NCI-H510A treated with DMSO at 0.1 percent for 48 hours (cell line): ENCODE measurements at places on chromosomes 6 and 20.

- DNase-seq = no peak
Measured at GRCh38 chr6:46217671-46218131, 46.9 kb upstream of the ENPP5 start.

DNA sequence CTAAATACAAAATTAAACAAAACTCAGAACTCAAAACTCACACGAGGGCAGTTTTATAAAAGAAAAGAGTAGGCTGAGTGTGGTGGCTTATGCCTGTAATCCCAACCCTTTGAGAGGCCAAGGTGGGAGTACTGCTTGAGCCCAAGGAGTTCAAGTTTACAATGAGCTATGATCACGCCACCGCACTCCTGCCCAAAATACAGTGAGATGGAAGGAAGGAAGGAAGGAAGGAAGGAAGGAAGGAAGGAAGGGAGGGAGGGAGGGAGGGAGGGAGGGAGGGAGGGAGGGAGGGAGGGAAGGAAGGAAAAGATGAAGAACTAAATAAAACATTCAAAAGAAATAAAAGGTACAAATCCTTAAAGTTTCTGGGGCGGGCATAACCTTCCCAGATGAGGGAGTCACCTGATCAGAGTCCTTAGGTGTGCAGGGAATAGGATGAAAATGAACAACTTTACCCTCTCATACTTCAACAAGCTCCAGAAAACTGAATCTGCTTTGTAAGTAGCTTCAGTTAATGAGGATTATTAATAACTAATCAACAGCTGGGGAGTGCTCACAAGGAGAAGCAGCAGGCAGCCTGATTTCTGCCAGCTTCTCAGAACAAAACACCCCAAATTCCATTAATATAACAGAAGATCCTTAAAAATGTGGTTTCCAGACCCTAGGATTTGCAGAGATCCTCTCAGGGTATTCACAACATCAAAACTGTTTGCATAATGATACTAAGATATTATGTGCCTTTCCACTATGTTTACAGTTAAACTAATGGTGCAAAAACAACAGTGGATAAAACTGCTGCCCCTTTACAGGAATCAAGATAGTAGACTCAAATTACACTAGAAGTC is 21.8 kb downstream of the LMBRD1 start:
- DNase-seq = no peak

DNA sequence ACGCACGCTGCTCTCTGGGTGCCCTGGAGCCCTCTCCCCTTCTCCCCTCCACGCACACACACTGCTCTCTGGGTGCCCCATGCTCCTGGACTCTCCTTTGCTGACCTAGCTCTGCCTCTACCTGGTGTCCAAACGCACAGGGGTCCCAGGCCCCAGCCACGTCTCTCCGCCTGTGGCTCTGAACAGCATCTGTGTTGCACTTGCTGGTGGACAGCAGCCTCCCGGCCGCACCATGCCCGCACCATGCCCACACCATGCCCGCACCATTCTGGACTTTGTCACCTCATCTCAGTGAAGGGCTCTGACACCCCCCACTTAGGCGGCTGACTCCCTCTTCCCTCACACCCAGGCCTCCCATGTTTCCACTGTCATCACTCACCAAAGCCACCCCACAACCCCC is 21.8 kb downstream of the TCFL5 start:
- no peak for DNase-seq

DNA sequence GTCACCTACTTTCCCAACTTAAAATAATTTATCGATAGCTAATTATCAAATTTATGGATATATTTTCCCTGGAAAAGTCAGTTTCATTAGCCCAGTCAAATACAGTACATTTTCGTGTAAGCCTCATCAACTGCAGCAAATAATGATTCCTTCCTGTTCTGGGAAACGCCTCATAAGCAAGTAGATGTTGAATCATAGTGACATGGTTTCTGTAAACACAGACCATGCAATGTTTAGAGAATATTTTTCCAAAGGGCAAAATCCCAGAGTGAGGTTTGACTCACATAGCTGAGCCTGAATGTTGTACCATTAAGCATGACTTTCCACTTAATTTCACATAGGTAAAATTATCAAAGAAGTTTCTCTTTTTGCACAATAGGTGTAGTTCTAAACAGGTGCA is 16.7 kb upstream of the VNN1 start:
- DNase-seq = no peak

- no peak for DNase-seq
Measured at GRCh38 chr20:7829776-7830175, 110.5 kb downstream of the HAO1 start.

DNA sequence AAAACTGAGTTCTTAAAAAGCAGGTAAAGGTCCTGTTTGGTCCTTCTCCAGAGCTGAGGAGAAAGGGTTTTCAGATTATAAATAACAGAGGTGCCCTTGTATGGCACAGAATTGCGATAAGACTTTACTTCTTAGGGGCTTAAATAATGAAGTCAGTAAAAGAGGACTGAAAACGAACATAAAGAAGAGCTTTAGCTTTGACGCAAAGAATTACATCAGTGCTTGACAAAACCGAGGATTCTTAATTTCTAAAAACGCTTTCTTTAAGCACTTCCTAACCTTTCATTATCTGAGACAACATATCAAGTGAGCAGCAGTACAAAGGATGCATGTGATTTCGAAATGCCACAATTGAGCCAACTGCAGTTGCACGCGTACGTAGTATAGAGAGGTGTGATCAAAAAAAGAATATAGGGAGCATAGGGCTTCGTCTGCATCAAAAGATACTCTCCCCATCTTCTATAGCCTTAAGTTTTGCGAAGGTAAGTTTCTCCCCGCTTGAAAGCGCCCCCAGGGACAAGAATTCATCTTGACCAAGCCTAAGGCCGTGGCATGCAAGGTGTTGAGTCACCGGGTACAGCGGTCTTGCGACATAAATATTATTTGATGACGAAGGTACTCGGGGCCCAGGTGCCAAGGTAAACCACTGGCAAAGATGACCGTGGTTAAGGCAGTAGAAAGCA is 778 bp upstream of the LOC128125822 start:
- DNase-seq = peak; percentile 71

DNA sequence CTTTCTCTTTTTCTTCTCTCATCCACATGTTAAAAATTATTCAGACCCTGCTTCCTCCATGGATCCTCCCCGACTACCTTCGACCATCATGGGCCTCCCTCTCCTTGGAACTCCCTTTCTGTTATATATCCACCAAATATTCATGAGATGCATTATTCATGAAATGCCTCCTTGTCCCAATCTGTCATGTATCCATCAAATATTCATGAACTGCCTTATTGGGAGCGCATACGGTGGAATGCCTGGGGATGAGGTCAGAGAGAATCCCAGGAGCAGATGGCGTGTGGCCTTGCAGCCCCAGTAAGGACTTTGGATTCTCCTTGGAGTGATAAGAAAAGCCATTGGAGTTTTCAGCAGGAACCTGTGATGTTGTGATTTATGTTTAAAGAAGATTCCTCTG is 97.0 kb downstream of the NRN1 start:
- no peak for DNase-seq
